Kidney tubule cell (primary cell): ENCODE measurements at places on chromosomes 13 and 19.

DNA sequence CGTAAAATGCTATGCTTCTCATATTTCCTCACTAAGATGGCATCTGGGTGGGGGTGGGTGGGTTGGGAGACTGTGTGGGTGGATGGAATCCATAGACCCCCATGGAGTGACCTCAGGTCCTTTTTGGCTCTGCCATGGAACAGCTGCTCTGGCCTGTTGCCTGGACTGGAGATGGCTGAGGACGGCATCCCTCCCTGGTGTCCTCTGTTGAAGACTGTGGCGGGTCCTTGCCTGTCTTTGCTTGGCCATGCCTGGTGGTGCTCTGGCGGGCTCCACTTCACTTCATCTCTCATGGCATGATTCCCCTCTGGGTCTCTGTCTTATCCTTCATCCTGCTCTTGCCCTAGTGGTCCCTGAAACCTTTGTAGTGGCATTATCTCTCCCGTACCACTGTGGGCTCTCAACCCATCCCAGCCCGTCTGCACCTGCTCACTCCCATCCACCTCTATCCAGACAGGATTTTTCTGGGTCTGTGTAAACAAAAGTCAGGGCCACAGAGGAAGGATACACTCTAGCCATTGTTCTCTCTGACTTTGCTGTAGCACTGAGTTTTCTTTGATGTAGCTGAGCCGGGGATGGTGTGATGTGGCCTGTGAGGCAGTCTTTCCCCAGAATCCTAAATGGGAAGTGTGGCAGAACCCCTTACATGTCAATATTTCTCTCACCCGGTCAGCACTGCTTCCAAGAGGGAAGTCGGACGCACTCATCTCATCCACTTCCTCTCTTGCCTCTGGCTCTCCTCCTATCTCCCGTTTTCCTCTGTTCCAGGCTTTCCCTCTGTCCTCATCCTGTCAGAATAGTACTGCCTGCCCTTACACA, 36.1 kb downstream of the WDFY2 start:
- no peak for DNase-seq

DNA sequence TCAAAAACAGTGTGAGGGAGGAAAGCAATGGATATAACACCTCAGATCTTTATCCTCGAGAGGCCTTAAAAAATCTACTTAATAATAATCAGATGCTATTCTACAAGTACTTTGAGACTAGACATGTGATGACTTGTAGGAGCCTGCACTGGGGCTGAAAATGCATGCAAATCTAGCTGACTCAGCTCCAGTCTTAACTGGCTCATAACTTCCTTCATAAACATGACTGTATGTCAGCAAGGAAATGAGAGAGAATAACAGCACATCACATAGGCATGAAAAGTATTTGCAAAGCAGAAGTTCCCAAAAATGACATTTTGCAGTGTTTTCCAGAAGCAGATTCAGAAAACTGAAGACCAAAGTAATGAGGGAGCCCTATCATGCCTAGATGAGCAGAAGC, 38.1 kb downstream of the PSG5 start:
- peak; percentile 73 for DNase-seq

- peak; percentile 50 for DNase-seq
These were observed 19.6 kb downstream of the ALG5 start for GRCh38 chr13:36979361-36980050.

GRCh38 chr13:58254943-58255342, 623.4 kb downstream of the PCDH17 start:
- DNase-seq, result no peak

GRCh38 chr19:38649305-38650171, 2.1 kb downstream of the ACTN4 start:
- peak; percentile 78 for DNase-seq

DNA sequence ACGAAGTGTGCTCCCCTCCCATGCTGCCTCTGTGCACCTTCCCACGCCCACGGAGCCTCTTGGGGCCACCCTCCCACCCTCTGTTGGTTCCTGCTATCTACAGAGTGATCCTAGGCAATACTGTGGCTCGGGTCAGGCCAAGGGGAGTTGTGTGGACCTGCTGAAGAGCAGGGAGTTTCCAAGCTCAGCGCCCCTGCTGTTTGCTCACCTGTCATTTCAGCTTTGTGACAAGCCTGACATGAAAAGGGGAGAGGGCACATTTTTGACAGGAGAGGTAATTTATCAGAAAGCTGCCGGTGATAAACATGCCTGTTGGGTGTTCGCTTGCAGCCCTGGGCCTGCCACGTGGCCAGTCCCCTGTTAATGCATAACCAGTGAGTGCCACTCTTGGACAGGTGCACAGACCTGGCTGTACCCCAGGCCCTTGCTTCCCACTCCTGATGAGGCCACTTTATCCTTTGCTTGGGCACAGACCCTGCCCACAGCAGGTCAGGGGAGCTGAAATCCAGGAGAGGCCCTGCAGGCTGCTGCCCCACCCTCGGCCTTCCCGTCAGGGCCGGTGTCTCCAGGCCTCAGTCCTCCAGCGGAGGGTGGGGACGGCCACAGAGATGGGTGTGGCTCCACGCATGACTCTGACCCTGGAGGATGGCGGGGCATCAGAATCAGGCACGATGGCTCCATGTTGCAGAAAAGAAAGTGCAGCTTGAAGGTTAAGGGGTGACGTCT, 201.5 kb upstream of the GPR12 start:
- peak; percentile 42 for DNase-seq

DNA sequence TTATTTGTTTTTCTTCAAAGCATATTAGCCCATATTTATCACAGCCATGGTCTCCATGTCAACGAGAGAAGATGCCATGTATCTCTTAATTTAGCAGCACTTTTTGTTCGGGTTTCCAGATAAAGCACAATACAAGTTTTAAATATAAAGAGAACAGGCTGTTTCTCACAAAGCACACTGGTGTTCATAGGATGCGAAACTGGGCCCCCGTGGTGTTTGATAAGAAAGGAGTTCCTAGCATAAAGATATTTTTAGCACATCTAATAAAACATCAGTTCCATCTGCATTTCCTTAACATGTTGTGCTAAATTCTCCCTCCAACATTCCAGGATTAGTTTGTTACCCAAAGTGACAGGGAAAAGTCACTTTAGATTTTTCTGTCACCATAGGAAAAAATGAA, 72.4 kb upstream of the EDNRB start:
- DNase-seq, result no peak

DNA sequence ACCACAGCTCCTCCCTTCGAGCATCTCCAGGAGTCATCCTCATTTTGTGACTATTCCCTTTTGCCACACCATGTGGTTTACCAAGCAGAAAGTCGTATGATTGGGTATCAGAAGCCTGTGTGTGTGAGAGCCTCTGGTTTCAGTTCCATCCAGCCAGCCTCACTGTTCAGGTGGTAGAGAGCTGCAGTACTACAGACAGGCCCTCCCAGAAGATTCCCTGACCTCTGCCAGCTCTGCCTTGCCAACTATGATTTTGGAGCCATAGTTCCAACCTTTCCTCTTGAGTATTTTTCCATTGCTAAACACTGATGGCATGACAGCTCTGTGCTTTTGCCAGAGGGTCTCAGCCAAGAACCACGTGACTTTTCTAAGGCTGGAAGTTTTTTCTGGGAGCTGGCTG, 82.5 kb downstream of the DHRS12 start:
- no peak for DNase-seq

- DNase-seq, result no peak
These were observed 31.7 kb downstream of the INSR start for GRCh38 chr19:7262470-7262869.

GRCh38 chr13:112012016-112012704, 54.8 kb upstream of the SOX1 start:
- DNase-seq, result peak; percentile 13

- peak; percentile 26 for DNase-seq
These were observed 73.0 kb downstream of the IPO5 start for GRCh38 chr13:98026457-98026857.

GRCh38 chr13:39363382-39363772, 239.6 kb downstream of the LHFPL6 start:
- no peak for DNase-seq

- no peak for DNase-seq
These were observed 324.0 kb downstream of the FOXO1 start for GRCh38 chr13:40342461-40342860.

DNA sequence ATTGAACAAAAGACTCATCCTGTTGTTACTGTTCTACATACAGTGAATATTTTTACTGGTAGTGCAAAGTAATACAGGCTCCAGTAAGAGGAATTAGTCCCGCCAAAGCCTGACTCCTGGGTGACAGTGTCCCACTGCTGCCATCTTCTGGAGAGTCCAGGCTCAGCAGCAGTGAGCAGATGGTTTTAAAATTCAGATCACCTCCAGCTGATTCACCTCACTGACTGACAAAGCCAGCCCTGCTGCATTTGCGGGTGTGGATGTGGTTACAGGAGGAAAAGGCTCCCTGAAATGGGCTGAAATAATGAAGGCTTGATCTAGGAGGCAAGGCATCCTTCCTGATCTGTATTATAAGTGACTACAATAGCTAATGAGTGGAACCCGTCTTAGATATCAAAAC, 18.3 kb downstream of the PABPC3 start:
- DNase-seq, result peak; percentile 88

DNA sequence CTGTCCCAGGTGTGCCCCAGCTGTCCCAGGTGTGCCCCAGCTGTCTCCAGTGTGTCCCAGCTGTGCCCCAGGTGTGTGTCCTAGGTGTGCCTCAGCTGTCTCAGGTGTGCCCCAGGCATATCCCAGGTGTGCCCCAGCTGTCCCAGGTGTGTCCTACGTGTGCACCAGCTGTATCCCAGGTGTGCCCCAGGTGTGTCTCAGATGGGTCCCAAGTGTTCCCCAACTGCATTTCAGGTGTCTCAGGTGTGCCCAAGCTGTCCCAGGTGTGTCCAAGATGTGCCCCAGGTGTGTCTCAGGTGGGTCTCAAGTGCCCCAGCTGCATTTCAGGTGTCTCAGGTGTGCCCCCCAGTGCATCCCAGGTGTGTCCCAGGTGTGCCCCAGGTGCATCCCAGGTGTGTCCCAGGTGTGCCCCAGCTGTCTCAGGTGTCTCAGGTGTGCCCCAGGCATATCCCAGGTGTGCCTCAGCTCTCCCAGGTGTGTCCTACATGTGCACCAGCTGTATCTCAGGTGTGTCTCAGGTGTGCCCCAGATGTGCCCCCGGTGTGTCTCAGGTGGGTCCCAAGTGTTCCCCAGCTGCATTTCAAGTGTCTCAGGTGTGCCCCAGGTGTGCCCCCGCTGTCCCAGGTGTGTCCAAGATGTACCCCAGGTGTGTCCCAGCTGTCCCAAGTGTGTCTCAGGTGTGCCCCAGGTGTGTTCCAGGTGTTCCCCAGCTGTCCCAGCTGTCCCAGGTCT, 1.3 kb upstream of the GRK1 start:
- no peak for DNase-seq

DNA sequence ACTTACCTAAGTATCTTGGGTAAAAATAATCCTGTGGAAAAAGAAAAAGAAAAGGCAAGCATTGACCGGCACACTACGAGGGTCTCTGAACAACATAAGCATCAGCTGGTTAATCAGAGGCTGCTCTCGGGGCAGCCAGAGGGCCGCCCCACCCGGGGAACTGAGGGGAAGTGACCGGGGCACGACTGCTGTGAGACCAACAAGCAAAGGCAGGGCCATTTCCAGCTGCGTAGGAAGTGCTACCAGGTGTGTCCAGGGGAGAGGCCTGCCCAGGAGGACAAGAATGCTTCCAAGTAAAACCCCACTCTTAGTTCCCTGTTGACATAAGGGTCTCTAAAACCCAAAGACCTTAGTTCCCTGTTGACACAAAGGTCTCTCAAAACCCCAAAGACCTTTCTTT, 15.9 kb downstream of the GAS6 start:
- no peak for DNase-seq
